ENCODE measurements at places on chromosomes 7 and 10.

DNA sequence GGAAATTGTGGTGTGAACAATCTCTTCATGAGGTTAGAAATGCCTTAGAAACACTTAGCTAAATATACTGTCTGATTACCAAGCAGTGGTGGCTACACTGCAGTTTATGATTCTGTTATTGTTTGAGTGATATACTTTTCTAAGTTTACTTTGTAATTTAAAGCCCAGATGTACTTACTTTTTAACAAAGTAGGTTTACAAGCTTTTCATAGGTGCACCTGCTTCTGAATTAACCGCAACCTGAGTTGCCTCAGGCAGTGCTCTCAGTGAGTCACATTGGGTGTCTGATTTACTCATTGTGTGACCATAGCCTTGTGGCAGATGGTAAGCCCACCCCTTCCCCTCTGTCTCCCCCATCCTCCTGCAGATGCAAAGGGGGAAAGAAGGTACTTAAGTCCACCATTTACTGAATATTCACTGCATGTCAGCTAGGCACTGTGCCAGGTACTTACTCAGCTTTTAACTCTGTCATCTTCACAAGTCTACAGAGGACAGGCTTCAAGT is 9.0 kb downstream of the MTURN start:
- peaks cover 38% of the 10 kb centered on the region for H3K4me1 ChIP-seq
- no peak overlapping the region for H3K4me3 ChIP-seq
- no peaks in the 10 kb centered on the region for H3K36me3 ChIP-seq
- H3K27ac ChIP-seq: peak overlapping the region; percentile 73

DNA sequence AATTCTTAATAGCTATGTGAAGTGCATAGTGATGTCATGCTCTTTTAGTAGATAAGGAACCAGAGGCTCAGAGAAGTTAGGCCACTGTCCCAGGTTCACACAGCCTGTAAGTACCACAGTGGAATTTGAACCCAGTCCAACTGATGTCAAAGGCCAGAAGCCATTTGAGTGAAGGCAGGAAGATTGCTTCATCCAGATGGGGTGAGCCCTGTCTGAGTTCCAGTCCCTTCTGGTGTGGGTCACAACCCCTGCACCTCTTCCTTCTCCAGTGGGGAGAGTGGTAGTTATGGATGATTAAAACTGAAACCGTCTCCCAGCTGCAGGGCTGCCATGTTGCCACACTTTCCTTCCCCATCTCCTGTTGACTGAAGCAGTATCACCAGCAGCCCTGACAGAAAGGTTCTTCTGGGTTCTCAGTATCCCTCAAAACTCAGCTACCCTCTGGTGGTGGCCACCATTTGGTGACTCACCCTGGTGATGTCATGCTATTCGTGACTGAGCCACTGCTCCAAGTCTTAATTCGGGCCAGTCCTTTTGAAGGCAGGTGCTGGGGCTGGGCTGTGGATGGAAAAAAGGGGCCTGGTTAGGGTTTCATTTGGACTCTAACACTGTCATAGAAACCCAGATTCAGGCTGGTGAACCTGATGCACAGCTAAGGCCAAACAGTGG is 1.5 kb upstream of the C10orf95 start:
- H3K36me3 ChIP-seq: no peaks in the 10 kb centered on the region
- no peak overlapping the region for H3K27ac ChIP-seq
- H3K27me3 ChIP-seq: no peaks in the 10 kb centered on the region
- H3K4me3 ChIP-seq: no peak overlapping the region
- DNase-seq: no peak

GRCh38 chr7:42964293-42964692 is 32.1 kb downstream of the MRPL32 start:
- no peaks in the 10 kb centered on the region for H3K36me3 ChIP-seq
- H3K4me1 ChIP-seq: no peaks in the 10 kb centered on the region
- peaks cover 6% of the 10 kb centered on the region for H3K27me3 ChIP-seq
- H3K4me3 ChIP-seq: no peak overlapping the region
- no peak for DNase-seq
- no peak overlapping the region for H3K27ac ChIP-seq

DNA sequence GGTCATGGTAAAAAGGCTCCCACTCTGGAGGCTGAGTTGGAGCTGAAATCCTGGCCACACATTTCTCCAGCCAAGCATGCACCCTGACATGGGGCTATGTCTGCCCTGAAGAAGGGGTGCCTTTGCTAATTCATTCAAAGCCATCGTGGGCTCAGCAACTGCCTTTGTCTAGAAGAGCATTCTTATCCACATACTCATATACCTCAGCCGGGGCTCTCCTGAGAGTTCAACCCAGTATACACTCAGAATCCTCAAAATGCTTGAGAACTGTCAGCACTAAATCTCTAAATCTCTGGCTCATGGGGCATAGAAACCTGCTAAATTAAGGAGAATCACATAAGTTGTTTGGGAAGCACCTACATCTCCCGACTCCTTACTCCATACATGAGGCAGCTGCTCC is 89.3 kb downstream of the MRPL32 start:
- no peak overlapping the region for H3K27ac ChIP-seq
- no peak overlapping the region for H3K4me3 ChIP-seq
- no peaks in the 10 kb centered on the region for H3K36me3 ChIP-seq

DNA sequence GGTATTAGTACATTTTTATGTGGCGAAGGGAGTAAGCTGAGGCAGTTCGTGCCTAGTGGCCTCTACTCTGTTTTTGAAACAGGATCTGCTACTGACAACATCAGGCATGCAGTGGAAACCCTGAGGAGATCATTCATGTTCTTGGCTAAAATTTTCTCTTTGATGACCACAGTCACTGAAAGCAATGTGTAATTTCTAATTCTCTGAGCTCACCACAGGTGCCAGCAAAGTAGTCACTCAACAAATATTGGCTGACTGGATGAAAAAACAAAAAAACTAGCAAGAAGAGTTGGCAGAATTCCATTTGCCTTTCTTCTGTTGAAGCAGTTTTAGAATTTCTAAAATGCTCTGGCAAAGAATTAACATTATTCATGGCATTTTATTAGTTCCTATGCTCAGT is 176.5 kb upstream of the KCTD7 start:
- H3K27me3 ChIP-seq: no peaks in the 10 kb centered on the region
- H3K36me3 ChIP-seq: peaks cover 9% of the 10 kb centered on the region
- H3K4me3 ChIP-seq: no peak overlapping the region

GRCh38 chr7:20504060-20504459 is 111.4 kb upstream of the ABCB5 start:
- no peaks in the 10 kb centered on the region for H3K27me3 ChIP-seq
- H3K4me3 ChIP-seq: no peak overlapping the region
- no peak for DNase-seq
- H3K27ac ChIP-seq: no peak overlapping the region

DNA sequence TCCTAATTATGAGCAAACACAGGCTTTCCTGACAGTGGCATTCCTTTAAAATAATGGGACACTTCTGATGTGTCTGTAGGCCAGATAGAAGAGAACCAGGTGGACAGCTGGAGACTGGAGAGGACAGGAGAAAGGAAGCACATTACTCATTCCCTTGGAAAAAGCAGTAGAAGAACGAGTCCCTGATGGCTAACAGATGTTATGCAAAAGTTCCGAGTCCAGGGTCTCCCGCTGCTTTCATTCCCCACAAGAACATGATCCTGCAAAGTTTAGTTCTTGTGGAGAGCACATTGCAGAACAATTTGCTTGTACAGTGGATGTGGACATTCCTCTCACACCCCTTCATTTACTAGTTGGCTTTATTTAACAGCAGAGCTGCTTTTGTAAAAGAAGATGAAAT is 137.6 kb downstream of the GPAM start:
- no peaks in the 10 kb centered on the region for H3K4me1 ChIP-seq
- H3K27me3 ChIP-seq: no peaks in the 10 kb centered on the region
- DNase-seq: no peak
- H3K4me3 ChIP-seq: no peak overlapping the region
- H3K36me3 ChIP-seq: no peaks in the 10 kb centered on the region

- no peaks in the 10 kb centered on the region for H3K27me3 ChIP-seq
- H3K4me3 ChIP-seq: peak overlapping the region; percentile 97
- H3K4me1 ChIP-seq: peaks cover 71% of the 10 kb centered on the region
- DNase-seq: no peak
- H3K27ac ChIP-seq: peak overlapping the region; percentile 100
Observed at GRCh38 chr10:1057106-1057657, 997 bp downstream of the WDR37 start.

GRCh38 chr10:17963431-17963830 is 11.7 kb downstream of the SLC39A12 start:
- no peak for DNase-seq
- no peaks in the 10 kb centered on the region for H3K4me1 ChIP-seq
- no peaks in the 10 kb centered on the region for H3K36me3 ChIP-seq
- H3K27ac ChIP-seq: no peak overlapping the region

- H3K27me3 ChIP-seq: no peaks in the 10 kb centered on the region
- no peak for DNase-seq
- H3K36me3 ChIP-seq: no peaks in the 10 kb centered on the region
- no peak overlapping the region for H3K4me3 ChIP-seq
- no peaks in the 10 kb centered on the region for H3K4me1 ChIP-seq
Observed at GRCh38 chr10:89633484-89633883, 11.6 kb downstream of the PANK1 start.

DNA sequence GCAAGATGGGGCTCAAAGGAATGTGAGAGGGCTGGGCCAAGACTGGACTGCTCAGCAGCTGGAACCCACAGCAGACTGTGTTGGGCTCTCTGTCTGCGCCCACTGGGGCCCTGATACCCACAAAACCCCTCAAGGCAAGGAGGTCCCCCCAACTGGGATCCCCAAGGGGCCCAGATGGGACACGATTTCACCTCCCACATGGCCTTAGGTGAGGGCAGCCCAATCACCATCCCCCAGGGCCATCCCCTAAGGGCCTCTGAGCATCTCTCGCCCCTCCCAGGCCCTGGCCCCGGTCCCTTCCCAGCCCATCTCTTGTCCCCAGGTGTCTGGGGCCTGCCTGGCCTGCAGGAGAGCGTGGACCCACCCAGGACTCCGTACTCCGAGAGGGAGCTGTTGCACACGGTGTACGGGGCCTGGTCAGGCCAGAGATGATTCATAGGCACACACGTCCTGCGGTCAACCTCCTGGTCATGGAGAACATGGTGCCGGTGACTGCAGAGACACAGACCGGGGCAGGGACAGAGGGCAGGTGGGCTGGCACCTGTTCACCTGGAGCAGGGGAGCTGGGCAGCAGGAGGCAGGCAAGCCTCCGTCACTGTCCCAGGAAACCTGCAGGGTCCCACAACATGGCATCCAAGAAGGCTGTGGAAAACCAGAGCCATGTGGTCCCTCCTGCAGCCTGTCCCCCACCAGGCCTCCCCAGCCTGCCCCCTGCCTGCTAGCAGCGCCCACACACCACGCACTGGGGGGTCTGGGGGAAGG is 21.6 kb downstream of the OGDHL start:
- H3K27me3 ChIP-seq: no peaks in the 10 kb centered on the region
- H3K4me3 ChIP-seq: no peak overlapping the region
- DNase-seq: peak; percentile 69

DNA sequence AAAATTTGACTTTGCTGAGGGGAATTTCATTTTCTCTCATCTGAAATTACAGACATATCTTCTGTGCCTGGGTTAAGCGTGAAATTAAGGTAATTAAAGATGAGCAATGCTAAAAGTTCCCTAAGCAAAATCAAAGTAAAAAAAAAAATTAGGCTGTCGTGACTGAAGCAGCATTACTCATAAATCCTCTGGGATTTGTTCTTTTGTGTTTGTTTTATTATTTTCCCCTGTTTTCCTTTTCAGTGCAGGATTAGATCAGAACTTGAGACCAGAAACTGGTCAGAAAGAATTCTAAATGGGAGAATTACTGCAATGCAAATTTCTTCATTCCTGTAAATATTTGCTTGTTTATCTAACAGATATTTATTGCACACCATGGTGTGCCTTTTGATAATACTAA is 141.4 kb upstream of the BET1 start:
- no peak overlapping the region for H3K27ac ChIP-seq
- DNase-seq: no peak
- H3K36me3 ChIP-seq: no peaks in the 10 kb centered on the region
- no peaks in the 10 kb centered on the region for H3K4me1 ChIP-seq
- H3K4me3 ChIP-seq: no peak overlapping the region

- no peak overlapping the region for H3K4me3 ChIP-seq
- H3K27ac ChIP-seq: no peak overlapping the region
- no peak for DNase-seq
- H3K36me3 ChIP-seq: no peaks in the 10 kb centered on the region
Observed at GRCh38 chr10:83934641-83935338, 204.5 kb upstream of the GHITM start.

GRCh38 chr10:17235136-17235535 is 7.1 kb downstream of the VIM start:
- peaks cover 50% of the 10 kb centered on the region for H3K36me3 ChIP-seq
- no peaks in the 10 kb centered on the region for H3K27me3 ChIP-seq
- DNase-seq: no peak
- H3K4me1 ChIP-seq: peaks cover 55% of the 10 kb centered on the region
- peak overlapping the region; percentile 68 for H3K4me3 ChIP-seq
- peak overlapping the region; percentile 59 for H3K27ac ChIP-seq

GRCh38 chr10:34107626-34108516 is 707.2 kb downstream of the PARD3 start:
- no peak overlapping the region for H3K4me3 ChIP-seq
- no peak for DNase-seq
- peaks cover 8% of the 10 kb centered on the region for H3K36me3 ChIP-seq

GRCh38 chr7:114821030-114821900 is 100.6 kb upstream of the MDFIC start:
- peaks cover 14% of the 10 kb centered on the region for H3K4me1 ChIP-seq
- H3K4me3 ChIP-seq: no peak overlapping the region
- no peak for DNase-seq
- no peaks in the 10 kb centered on the region for H3K36me3 ChIP-seq
- no peaks in the 10 kb centered on the region for H3K27me3 ChIP-seq

GRCh38 chr7:37419496-37419895 is 29.2 kb downstream of the ELMO1 start:
- DNase-seq: no peak
- no peaks in the 10 kb centered on the region for H3K36me3 ChIP-seq
- H3K4me3 ChIP-seq: no peak overlapping the region
- no peaks in the 10 kb centered on the region for H3K27me3 ChIP-seq
- H3K4me1 ChIP-seq: peaks cover 29% of the 10 kb centered on the region

DNA sequence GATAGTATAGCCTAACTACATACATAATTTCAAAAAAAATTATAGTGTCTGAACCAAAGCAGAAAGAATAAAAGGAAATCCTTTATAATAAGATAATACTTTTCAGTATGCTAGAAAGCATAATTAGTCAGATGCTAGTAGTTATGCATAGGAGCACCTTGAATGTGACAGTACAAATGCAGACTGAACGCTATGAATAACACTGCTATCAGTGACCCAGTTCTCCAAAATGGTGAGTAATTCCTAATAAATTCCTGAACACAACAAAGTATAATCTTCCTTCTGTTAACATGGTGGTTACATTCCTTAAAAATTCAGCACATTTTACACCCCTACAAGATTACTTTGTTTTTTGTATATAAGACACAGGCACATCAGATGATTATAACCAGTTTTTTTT is 1.2 kb upstream of the CHPF2 start:
- peaks cover 12% of the 10 kb centered on the region for H3K36me3 ChIP-seq
- H3K27me3 ChIP-seq: no peaks in the 10 kb centered on the region
- no peak for DNase-seq
- H3K4me1 ChIP-seq: peaks cover 44% of the 10 kb centered on the region
- H3K4me3 ChIP-seq: no peak overlapping the region
